Activated naive CD8-positive, alpha-beta T cell treated with anti-CD3 and anti-CD28 coated beads, Interleukin-2, amount 10 ng/mL, durations not matched to agents 7 days and 5 days (primary cell): ENCODE measurements at places on chromosomes 12 and 14. TPM values are rescaled to one million over a fixed set of nuclear protein-coding genes. Genes with fewer than 3 reads are reported as not detected.

The CLEC9A gene
- not detected for total RNA-seq

The VWF gene
- 0.44 TPM for total RNA-seq

The NRIP2 gene
- total RNA-seq = not detected

The POTEG gene
- total RNA-seq = not detected

The RAB21 gene
- total RNA-seq = 63.8 TPM

The HOXC12 gene
- not detected for total RNA-seq

The STX2 gene
- 20.7 TPM for total RNA-seq

The TAS2R30 gene
- 3.1 TPM for total RNA-seq

The OR10A7 gene
- total RNA-seq = not detected

The RAB35 gene
- 57.1 TPM for total RNA-seq

The SLC25A47 gene
- total RNA-seq = not detected

The CAPZA3 gene
- total RNA-seq = not detected

The ADAM21 gene
- not detected for total RNA-seq

The ZNF641 gene
- total RNA-seq = 21.3 TPM

The APOF gene
- not detected for total RNA-seq

The FAM222A gene
- 0.96 TPM for total RNA-seq

The LARP4 gene
- total RNA-seq = 39.6 TPM

The GNB3 gene
- total RNA-seq = 3.1 TPM

The ALG10B gene
- total RNA-seq = 11.3 TPM
